ENCODE measurements at places on chromosomes 3 and 15. TPM values are rescaled to one million over a fixed set of nuclear protein-coding genes. Genes with fewer than 3 reads are reported as not detected.

C3orf85 gene
- polyA plus RNA-seq = 18.4 TPM

ZMYND10 gene
- 3.9 TPM for polyA plus RNA-seq

GABRR3 gene
- not detected for polyA plus RNA-seq

SPTBN5 gene
- 2.9 TPM for polyA plus RNA-seq

MGLL gene
- 29.9 TPM for polyA plus RNA-seq

UQCC5 gene
- polyA plus RNA-seq = 23.6 TPM

TRAK1 gene
- polyA plus RNA-seq = 51.4 TPM

MYLK gene
- polyA plus RNA-seq = 154 TPM

SPTSSB gene
- polyA plus RNA-seq = 4.1 TPM

CCR1 gene
- polyA plus RNA-seq = 1.9 TPM

STRA6 gene
- polyA plus RNA-seq = 35.0 TPM

OCA2 gene
- polyA plus RNA-seq = 9.0 TPM

ESYT3 gene
- 2.5 TPM for polyA plus RNA-seq

ADAMTSL3 gene
- 4.1 TPM for polyA plus RNA-seq

LARP6 gene
- polyA plus RNA-seq = 19.1 TPM

HYAL1 gene
- polyA plus RNA-seq = 7.7 TPM

TRIM42 gene
- not detected for polyA plus RNA-seq

PRR23A gene
- polyA plus RNA-seq = not detected

JMJD7 gene
- 15.3 TPM for polyA plus RNA-seq

EEF1AKMT4 gene
- polyA plus RNA-seq = 3.3 TPM

IMPG2 gene
- 0.61 TPM for polyA plus RNA-seq

TMEM207 gene
- 20.3 TPM for polyA plus RNA-seq

ISLR gene
- polyA plus RNA-seq = 33.2 TPM

ANKUB1 gene
- not detected for polyA plus RNA-seq

All from renal pelvis (tissue), 12 donors.